ENCODE measurements at places on chromosomes 16 and 17.

- no peak for DNase-seq
Measured at GRCh38 chr17:8681170-8681949, 50.8 kb upstream of the MYH10 start.

DNA sequence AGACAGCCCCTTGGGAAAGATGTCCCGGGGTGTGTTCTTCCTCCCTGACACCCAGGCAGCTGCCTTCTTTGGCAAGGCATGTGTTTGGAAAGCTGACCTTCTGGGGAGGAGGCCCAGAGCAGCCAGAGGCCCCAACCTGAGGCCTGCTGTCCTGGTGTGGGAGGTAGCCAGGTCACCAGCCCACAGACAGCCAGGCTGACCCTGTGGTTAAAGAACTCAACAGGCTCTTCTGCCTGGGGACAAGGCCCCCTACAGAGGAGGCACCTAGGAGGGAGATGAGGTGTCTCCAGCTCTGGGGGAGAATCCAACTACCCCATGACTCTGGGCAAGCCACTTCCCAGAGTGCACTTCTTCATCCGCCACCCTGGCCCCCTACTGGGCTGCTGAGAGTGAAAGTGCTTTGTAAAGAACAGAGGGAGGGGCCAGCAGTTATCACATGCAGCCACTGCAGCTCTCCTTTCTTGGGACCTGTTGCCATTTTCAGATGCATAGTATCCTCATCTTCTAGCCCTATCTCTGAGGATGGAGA is 13.1 kb upstream of the SREBF1 start:
- DNase-seq: no peak

DNA sequence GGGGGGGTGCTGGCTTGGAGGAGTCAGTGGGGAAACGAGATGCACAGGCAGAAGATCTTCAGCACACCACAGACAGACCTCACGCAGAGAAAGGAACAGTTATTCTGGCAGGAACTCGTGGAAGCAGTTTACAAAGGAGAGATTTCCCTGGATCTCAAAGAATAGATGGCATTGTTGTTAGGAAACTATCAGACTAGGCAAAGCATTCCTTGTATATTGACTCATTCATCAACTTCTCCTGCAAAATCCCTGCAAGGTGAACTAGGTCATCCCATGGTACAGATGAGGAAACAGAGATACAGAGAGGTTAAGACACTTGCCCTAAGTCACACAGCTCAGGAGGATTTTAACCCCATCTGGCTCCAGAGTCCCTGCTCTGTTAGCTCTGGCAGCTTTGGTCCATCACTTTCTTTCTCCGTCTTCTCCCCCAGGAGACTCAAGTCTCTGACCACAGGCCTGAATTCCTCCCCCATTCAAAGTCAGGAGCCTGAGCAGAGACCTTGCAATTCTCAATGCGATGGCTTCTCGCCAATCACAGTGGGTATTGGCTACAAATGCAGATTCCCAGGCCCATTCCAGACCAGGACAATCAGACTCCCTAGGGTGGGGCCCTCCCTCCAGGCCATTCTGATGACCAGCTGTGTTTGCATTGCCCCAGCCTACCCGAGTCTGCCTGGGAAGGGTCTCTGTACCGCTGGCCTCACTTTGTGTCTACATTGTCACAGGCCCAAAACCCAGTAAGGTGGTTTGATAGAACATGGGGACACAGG is 56.4 kb downstream of the LITAF start:
- DNase-seq: no peak

DNA sequence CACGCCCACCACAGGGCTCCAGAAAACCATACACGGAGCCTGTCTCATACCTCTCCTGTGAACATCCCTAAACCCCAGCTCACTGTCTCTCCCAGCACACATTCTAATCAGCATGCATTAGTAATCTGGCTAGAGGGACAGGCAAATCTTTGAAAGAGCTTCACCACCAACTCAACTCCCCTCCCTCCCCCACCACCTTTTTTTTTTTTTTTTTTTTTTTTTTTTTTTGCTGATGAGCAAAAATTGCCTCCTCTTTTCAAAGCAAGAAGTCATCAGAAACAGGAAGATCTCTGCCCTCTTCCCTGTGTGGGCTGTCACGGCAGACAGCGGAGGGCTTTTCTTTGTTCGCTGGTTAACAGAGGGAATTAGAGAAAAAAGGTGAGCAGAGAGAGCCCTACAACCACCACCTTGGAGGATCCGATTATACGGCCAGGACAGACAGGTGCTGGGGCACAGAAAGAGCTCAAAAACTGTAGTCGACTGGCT is 19.9 kb downstream of the GAS7 start:
- DNase-seq: no peak

DNA sequence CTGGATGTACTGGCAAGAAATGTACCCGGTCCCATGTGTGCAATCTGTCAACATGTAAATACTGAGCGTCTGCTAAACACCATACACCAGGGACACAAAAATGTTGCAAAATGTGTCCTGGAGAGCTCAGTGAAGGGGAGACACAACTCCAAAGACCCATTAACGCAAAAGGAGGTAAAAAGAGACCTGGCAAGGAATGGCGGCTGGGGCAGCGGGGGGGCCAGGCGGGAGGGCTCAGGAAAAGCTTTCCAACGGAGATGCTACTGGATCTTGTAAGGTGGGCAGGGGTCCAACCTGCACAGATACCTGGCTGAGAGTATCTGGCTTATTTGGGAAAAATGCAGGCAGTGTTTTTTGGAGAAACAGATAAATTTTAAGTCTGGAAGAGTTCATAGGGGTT is 40.7 kb downstream of the ADCY9 start:
- no peak for DNase-seq

- DNase-seq: no peak
Measured at GRCh38 chr16:77589071-77589765, 133.1 kb upstream of the NUDT7 start.

Data from stimulated activated naive B cell treated with anti-CD40 and anti-IgM and Interleukin-4, amounts not matched to agents 10 μg/mL and 1 μg/mL and 100 μg/mL, for 72 hours (primary cell).